ENCODE measurements at places on chromosomes 5 and 9.

DNA sequence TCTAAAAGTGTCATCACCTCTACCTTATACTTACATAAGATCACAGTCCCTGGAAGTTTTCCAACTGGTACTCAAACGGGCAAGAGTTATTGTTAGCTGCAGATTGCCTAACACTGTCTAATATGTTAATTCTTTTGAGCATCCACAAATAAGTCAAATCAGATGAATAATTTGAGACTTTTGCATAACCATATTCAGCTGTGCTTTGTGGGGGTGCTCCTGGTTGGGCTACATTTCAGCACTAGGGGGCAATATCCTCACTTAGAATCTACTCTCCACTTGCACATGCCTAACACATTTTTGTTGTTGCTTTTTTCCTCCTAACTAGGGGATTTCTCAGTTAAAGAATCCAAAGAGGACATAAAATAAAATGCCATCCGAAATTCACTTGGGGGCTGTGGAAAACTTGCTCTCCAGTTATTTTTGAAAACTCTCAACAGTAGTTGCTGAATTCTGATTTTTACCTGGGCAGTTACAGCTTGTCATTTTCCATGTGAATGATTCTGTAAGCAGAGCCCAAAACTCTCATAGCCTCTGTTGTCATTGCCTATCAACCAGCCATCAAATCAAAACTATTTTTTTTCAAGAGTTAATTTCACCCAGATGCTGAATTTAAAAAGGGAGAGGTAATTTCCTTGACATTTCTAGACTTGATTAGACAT, 71.5 kb downstream of the TRIM36 start:
- peak; percentile 23 for DNase-seq
- H3K4me3 ChIP-seq, result no peak overlapping the region
- H3K36me3 ChIP-seq, result no peaks in the 10 kb centered on the region
- H3K27ac ChIP-seq, result no peak overlapping the region

- peaks cover 5% of the 10 kb centered on the region for H3K36me3 ChIP-seq
- peak overlapping the region; percentile 35 for H3K27ac ChIP-seq
- H3K27me3 ChIP-seq, result no peaks in the 10 kb centered on the region
Observed at GRCh38 chr5:172141949-172142319, 46.1 kb downstream of the STK10 start.

DNA sequence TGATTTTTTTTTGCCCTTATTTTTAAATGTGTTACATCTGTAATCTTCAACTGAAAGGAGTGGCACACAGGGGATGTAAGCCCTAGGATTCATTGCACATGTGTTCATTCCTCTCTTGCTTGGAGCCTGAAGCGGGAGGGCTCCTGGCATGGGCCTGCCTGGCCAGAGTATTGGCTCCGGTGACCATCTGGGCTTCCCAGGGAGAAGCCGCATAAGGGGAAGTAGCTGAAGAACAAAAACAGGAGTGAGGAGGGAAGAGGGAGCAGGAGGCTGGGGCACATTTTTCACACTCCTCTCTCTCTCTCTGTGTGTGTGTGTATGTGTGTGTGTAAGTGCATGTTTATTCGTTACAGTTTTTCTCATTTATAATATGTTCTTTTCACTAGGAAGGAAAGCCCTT, 269.9 kb downstream of the PRR16 start:
- peak overlapping the region; percentile 34 for H3K27ac ChIP-seq
- H3K4me3 ChIP-seq, result no peak overlapping the region
- H3K36me3 ChIP-seq, result no peaks in the 10 kb centered on the region
- H3K4me1 ChIP-seq, result no peaks in the 10 kb centered on the region
- no peaks in the 10 kb centered on the region for H3K27me3 ChIP-seq

GRCh38 chr5:107680799-107681198, 10.1 kb upstream of the EFNA5 start:
- H3K4me3 ChIP-seq, result no peak overlapping the region
- peaks cover 17% of the 10 kb centered on the region for H3K4me1 ChIP-seq
- H3K36me3 ChIP-seq, result no peaks in the 10 kb centered on the region
- DNase-seq, result no peak
- H3K27ac ChIP-seq, result no peak overlapping the region

DNA sequence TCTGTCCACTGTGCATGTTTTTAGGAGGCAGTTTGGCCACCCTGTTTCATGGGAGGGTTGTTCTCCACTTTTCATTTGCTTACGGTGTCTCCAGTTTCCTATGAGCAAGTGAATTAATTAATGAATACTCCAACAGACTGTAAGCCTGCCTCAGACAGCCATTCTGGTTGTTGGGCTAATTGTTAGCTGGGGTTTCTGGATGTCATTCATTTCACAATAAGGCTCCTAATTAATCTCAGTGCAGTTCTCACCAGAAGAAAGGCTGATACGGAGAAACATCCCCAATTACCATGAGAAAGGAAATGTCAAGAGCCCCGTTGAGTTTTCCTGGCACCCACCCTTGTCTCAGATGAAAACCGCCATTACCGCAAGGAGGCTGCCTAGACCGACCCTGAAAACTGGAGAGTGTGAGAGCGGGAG, 75.8 kb downstream of the MAP1B start:
- H3K4me1 ChIP-seq, result peaks cover 6% of the 10 kb centered on the region
- H3K4me3 ChIP-seq, result no peak overlapping the region
- no peaks in the 10 kb centered on the region for H3K27me3 ChIP-seq
- H3K27ac ChIP-seq, result no peak overlapping the region
